ENCODE measurements at places on chromosomes 3 and 15.

- DNase-seq = no peak
These were observed 1146.6 kb downstream of the ROBO1 start for GRCh38 chr3:78621061-78621716.

DNA sequence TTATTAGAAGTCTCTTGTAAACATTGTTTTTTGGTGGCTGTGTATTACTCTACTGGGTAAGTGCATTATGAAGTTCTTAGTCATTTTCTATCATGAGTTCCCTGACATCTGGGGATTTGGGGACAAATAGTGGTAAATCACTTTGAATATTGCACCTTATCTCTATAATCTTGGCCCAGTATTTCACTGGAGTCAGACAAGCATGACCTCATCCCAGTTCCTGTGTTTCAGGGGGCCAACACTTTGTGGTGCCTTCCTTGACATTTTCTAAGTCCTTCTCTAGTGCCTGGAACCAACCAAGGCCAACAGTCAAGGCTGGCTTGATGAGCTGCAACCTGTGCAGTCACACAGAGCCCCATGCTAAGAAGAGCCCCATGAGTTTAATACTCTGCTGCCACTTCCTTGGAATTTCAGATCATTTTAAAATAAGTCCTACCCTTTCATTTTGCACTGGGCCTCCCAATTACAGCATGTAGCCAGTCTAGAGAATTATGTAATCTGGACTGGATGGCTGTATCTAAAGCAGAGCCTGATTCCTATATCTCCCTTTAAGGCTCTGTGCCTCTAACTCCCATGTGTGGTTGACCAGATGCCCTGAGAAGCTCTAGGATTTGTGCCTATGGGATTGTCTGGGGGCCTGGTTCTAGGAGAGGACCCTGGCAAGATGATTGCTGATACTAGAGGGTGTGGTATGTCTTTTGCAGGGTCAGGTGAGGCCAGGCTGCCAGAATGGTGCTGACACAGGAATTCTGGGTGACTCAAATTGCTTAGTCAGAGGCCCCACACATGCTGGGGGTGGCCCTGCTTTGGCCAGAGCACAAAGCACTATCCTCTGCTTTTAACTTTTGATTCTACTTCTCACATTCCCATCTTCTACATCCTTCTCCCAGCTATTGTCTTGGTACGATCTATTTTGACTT, 319.6 kb upstream of the TBC1D5 start:
- DNase-seq = no peak

DNA sequence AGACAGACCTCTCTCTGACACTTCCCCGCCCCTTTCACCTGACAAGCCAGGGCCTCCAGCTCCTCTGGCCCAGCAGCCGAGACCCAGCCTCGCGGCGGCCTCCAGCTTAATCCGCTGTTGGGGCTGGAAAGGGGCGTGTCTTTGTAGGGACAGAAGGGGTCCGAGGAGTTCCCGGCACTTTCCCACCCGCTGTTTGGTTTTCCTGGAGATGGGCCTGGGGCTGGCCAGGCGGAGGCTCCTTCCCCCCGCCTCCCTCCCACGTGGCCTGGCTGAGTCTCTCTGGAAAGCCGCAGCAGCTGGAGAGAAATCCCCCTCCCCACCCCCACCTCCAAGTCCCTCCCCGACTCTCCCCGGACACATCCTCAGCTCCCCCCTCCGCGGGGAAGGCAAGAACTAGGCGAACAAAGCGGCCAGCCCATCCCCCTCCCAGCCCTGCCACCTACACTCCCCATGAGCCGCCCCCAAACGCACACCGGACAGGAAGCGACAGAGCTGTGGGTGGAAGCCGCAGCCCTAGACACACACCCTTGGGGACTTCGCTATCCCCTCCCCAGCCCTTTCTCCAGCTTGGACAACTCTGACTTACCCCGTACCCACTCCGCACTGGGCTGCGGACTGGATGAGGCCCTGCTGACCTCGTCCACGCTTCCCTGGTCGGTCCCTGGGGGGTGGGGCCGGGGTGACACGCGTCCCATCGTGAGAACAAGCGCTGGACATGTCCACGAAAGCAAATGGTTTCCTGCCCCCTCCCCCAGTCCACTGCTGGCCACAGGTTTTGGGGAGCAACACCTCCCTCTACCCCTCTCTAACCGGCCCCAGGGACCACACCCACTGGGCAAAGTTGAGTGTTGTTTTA, 1.2 kb downstream of the IGDCC4 start:
- DNase-seq = no peak

- no peak for DNase-seq
These were observed 1176.0 kb upstream of the ALCAM start for GRCh38 chr3:104190681-104191080.

DNA sequence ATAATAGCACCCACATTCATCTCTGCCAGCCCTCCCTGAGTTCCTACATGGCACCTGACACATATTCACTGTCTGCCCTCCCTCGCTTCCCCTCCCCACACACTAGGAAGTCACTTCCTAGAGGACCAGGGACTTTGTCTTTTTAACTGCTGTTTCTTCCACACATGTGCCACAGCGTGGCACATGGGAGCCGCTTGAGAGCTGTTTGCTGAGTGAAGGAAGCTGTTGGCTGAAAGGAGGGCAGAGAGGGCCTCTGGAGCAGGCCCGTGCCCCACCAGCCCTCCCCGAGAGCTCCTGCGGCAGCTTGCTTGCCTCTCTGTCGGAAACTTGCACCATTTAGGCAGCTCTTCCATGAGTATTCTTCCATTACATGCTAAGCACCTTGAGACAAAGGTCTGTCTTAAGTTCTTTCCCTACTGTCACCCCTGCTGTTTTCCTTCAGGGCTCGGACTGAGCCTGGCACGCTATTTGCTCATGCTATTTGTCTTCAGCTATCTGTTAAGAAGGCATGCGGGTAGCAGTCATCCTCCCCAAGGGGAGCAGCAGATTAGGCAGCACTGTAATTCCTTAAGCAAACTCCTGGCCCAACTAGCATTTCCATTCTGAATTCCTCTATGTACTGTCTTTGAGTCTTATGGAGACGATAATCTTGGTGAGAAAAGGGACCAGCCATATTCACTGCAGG, 72.2 kb downstream of the CACNA1D start:
- no peak for DNase-seq

- DNase-seq = no peak
These were observed 18.6 kb upstream of the SLC41A3 start for GRCh38 chr3:126102530-126102951.

GRCh38 chr3:124773351-124774326, 43.4 kb downstream of the UMPS start:
- DNase-seq = no peak

GRCh38 chr3:30206051-30206450, 400.4 kb upstream of the TGFBR2 start:
- DNase-seq = no peak

GRCh38 chr15:95669146-95669922, 661.2 kb upstream of the NR2F2 start:
- no peak for DNase-seq

DNA sequence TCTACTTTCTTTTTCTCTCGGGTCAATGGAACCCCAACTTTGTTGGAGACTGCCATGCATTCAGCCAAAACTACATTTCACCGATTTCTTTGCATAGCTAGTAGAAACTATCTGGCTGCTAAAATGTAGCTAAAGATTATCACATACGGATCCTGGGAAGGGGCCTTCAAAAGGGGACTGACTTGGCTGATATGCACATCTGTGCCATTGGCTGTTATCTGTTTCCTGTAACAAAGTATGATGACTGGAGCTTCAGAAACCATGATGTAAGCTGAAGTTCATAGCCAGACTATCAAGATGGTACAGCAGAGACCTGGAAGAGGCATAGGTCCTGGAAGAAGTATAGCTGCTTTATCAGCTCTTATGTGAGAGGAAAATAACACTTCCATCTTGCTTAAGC, 179.1 kb downstream of the NSUN3 start:
- DNase-seq = no peak

DNA sequence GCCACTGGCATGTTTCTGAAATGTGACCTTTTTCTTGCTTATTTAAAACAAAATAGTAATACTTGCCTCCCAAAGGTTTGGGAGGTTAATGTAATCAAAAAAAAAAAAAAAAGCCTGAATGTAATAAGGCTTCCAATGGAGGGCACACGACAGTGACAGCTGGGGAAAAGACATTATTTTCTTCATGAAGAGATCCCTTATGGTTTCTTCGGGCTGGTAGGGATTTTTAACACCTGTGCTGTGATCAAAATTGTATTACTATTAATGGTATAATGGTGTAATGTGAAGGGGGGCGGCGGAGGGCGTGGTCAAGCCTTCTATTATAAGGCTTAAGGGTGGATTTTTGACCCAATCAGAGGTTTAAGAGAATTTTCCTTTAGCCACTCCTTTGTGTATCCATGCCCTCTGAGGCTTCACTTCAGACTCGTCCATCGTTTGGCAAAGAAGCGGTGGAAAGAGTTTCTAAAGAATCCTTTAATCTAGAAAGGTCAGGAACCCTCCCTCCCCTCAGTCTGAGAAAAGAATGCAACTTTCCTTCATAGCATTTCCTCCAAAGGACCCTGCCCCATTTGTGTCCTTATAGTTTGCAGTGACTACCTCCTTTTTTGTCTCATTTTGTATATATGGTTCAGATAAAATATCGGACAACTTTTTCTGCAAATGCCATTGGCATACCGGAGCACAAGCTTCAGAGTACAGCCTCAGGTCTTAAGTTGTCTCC, 89.5 kb upstream of the CHD2 start:
- no peak for DNase-seq

- no peak for DNase-seq
These were observed 15.4 kb upstream of the ABHD10 start for GRCh38 chr3:111963424-111963823.

GRCh38 chr3:138862531-138862923, 27.8 kb upstream of the PIK3CB start:
- no peak for DNase-seq

- no peak for DNase-seq
These were observed 53.1 kb upstream of the ULK4 start for GRCh38 chr3:42014921-42015533.

- DNase-seq = no peak
These were observed 27.8 kb upstream of the RASA2 start for GRCh38 chr3:141459008-141459407.

DNA sequence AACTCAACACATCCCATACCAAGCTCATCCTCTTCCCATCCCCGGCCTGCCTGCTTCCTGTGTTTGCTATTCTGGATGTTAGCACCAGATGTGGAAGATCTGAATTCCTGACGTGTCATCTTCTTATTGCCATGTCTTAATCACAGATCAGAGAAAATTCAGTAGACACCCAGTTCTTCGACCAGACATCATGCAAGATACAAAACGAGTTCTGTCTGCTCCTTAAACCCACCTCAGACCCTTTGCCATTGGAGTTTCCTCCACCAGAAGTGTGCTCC, 52.0 kb downstream of the FGD5 start:
- no peak for DNase-seq

- DNase-seq = no peak
These were observed 28.1 kb downstream of the CFAP92 start for GRCh38 chr3:128965818-128966217.
